CD4-positive, alpha-beta T cell treated with Interferon gamma for 1 hour (primary cell): ENCODE measurements at places on chromosomes 4 and X.

- no peak for DNase-seq
Measured at GRCh38 chrX:32744921-32745320, 466.4 kb downstream of the DMD start.

GRCh38 chr4:154001193-154001592 lies 212.3 kb upstream of the SFRP2 start:
- DNase-seq: no peak

GRCh38 chr4:156969101-156969500 lies 2.5 kb downstream of the PDGFC start:
- no peak for DNase-seq

DNA sequence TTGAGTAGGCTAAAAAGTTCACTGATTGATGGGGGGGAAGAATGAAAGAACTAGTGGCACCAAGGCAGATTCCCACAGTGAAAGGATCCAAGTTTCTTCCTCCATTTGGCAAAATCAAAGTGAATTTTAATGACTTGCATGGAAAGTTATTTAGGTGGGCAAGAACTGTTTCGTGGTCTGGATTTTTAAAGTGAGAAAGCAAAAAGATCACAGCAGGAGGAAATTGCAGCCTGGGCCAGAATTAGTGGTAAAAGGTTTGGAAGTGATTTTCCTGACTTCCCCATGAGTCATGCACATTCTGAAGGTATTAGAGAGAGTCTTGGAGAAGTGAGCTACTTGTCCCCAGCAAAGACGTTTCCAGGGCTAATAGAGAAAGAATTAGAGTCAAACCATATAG lies 207.8 kb downstream of the ANTXR2 start:
- DNase-seq: no peak

- DNase-seq: no peak
Measured at GRCh38 chrX:24285082-24285481, 28.8 kb downstream of the SUPT20HL2 start.

DNA sequence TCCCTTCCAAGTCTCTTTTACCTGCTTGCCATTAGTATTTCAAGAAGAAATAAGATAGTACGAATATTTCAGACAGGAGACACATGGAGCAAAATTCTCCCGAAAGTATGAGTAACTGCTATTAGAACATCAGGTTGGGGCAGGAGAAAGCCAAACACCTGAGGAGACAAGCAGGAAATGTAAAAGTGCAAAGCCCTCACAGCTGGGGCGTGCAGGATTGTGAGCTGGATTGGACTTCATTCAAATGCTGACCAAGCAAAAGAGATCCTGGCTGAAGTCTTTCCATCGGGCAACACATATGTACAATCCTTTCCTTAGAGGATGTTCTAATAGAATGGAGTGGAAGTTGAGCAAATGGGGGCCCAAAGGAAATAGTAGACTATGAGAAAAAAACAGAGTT lies 76.8 kb downstream of the DTHD1 start:
- DNase-seq: no peak

GRCh38 chr4:152258804-152259708 lies 276.8 kb downstream of the FBXW7 start:
- no peak for DNase-seq

DNA sequence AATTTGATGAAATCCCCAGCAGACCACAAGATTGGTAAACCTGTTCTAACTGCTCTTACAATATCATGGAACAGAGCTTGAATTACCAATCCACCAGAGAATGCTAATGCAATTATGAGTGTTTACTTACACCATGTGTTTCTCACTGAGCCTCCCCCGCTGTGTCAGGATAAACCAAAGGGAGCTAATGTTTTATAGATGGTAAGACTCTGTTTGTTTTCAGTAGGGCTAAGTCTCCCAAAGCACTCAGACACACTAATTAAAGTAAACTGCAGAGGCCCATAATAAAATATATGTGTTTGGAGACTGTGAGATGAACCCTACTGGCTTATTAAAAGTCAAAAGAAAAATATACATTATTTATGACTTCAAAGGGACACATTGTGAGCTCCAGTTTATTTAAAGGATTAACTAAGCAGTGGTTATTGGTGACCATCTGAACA lies 261.7 kb upstream of the FAM241A start:
- DNase-seq: no peak
